ENCODE measurements at places on chromosomes 1 and 21. TPM values are rescaled to one million over a fixed set of nuclear protein-coding genes. Genes with fewer than 3 reads are reported as not detected.

Gene EGLN1
- total RNA-seq, result 31.9 TPM

Gene HAO2
- total RNA-seq, result 0.13 TPM

Gene COL11A1
- under 0.01 TPM for total RNA-seq

Gene RNF11
- 184 TPM for total RNA-seq

Gene CTSE
- not detected for total RNA-seq

Gene FALEC
- not detected for total RNA-seq

Gene SPATA45
- not detected for total RNA-seq

Gene VWA5B1
- not detected for total RNA-seq

Gene MROH7
- under 0.01 TPM for total RNA-seq

Gene OR10J1
- not detected for total RNA-seq

Gene RPE65
- total RNA-seq, result not detected

Gene AADACL3
- total RNA-seq, result not detected

Gene KCNT2
- 0.38 TPM for total RNA-seq

Gene TEDDM1
- not detected for total RNA-seq

Gene NTMT2
- total RNA-seq, result not detected

Gene PADI1
- 32.8 TPM for total RNA-seq

Gene GNAI3
- total RNA-seq, result 21.6 TPM

Gene PCP4
- total RNA-seq, result not detected

Gene TACSTD2
- 246 TPM for total RNA-seq
